ENCODE measurements at places on chromosomes 16 and 17.

DNA sequence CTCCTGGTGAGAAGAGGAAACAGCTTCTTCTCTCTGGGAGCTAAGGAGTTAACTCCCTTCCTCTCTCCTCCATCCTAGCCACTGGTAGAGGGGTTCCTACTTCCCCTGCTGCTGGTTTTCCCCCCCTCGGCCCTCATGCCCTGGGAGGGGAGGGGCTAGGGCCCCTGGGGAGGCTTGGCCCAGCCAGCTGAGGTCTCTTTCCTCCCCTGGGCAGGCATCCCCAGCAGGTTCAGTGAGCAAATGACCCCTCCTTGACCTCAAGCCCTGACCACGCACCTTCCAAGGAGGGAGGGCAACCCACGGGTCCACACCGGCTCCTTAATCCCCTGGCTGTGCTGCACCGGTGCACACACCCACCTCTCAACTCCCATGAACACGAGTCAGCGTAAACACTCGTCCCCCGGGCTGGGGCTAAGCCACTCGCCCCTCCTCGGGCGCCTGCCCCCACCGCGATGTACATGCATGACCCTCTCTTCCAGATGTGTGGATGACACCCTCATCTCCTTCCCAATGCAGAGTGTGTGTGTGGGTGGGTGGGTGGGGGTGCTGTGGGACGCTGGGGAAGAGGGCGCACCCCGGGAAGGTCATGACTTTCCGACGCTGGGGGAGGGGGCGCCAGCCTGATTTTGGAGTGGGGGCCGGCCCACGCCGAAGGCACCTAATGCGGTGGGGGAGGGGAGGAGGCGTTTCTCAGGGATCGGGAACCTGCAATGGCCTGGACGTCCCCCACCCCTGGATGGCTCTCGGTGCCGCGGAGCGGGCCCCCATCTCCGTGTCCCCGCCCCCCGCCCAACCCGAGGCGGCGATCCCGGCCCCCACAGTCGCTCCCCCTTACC, 33.7 kb downstream of the SRCIN1 start:
- no peak for DNase-seq

DNA sequence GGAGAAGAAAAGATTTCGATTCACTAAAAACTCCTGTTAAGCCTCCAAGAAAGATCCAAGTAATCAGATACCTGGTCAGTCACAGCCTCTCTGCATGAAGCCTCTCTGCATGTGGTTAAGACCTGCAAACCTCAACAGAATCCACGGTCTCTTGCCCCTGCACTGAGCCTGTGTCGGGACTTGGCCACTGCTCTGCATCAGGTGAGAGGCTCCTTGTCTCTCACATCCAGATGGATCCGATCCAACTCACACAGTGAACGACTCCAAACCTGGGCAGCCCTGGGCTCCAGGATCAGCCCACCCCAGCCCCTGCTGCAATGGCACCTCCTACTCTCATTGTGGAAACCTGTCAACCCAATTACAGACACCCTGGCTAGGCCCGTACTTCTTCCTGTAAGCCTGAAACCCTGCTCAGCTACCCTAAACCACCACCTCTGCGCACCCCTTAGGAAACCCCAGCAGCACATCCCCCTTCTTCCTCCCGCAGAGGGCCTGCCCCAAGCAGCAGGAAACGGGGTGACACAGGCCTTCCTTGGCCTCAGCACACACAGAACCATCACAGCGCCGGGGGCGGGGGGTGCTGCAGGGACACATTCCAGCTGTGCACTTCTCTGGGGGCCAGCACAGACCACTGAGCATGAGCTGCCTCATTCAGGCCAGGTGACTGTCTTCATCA, 129.5 kb downstream of the ANKRD11 start:
- peak; percentile 47 for DNase-seq

- DNase-seq, result no peak
Observed at GRCh38 chr16:649631-650030, 466 bp downstream of the WDR90 start.

DNA sequence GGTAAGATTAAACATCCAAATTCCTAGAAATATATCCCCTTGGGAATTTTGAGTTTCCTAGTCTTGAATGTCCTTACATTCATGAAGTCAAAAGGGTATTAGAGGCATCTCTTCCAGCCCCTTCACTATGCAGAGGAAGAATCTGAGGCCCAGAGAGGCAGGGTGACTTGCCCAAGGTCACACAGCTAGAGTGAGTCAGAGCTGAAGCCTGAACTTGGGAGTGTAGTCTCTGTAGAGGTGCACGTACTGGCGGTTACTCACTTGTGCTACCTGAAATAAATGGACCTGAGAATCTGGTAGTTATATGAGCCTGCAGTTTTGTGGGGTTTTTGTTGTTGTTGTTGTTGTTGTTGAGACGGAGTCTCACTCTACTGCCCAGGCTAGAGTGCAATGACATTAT, 164.0 kb downstream of the XYLT1 start:
- DNase-seq, result no peak

DNA sequence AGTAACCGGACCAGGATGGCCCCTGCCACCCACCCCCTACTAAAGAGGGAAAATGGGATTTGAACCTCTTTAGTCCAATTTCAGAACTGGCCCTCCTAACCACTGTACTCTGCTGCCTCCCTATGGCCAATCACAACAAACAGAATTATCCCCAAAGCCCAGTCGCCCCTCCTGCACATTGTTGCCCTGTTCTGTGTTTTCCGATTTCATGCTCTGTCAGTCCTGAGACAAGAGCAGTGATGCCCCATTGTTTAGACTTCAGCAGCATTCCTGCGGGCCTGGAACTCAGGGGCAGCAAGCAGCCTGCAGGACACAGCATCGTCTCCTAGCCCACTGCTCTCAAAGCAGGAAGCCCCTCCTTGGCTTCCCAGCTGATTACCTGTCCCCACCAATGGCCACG, 20.5 kb upstream of the KLHL11 start:
- DNase-seq, result no peak

GRCh38 chr16:57637424-57637823, 9.0 kb downstream of the ADGRG1 start:
- no peak for DNase-seq

GRCh38 chr16:2675714-2676113, 6.6 kb upstream of the KCTD5 start:
- DNase-seq, result no peak

- no peak for DNase-seq
Observed at GRCh38 chr16:15587152-15587825, 55.7 kb downstream of the MARF1 start.

DNA sequence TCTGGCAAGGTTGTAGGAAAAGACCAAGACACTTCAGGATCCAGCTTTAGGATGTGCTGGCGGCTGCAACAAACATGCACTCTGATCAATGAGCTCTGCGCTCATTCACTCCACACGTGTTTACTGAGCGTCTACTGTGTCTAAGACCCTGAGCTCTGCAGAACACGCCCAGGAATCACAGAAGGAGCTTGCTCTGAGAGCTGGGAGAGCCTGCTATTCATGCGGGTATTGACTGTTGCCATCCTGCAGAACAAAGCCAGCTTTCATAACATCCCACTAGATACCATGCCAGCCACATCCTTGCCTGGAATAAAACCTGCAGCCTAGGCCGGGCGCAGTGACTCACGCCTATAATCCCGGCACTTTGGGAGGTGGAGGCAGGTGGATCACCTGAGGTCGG, 44.1 kb downstream of the NXN start:
- no peak for DNase-seq

DNA sequence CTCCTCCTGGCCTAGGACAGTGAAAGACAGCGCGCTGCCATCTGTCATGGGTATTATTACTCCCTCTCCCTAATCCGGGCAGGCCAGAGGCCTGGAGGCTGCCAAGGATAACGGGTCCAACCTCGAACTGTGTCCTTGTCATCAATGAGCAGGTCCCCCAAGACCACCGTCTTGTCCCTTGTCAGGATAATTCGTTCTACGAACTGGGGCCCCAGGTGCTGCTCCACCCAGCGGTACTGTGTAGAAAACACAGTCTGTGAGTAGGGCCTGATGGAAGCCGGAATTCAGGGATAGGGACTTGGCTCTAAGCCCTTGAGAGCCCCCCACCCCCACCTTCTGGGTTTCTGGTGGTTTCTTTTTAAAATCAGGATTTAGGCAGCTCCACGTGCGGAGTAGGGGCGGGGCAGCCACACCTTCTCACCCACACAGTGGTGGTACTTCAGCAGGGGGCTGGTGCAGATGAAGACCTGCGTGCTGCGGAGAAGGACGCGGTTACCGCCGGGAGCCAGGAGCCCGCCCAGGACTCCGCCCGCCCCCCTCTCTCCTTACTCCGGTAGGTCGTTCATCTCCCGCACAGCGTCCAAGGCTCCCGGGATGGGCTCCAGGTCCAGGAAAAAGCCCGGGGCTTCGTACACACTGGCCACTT, 787 bp downstream of the NT5C start:
- DNase-seq, result no peak

DNA sequence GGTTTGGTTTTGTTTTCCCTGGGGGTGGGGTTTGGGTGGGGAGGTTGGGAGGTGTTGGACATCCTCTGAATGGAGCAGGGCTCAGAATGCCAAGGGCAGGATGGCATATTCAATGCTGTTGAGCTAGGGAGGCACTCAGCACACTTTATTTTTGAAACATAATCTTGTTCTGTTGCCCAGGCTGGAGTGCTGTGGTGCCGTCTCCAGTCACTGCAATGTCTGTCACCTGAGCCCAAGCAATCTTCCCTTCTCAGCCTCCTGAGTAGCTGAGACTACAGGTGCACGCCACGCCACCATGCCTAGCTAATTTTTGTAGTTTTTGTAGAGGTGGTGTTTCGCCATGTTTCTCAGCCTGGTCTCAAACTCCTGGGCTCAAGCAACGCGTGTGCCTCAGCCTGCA, 186.1 kb downstream of the RPTOR start:
- DNase-seq, result no peak

- no peak for DNase-seq
Observed at GRCh38 chr17:59221159-59221847, 992 bp downstream of the GDPD1 start.

- DNase-seq, result no peak
Observed at GRCh38 chr16:85923153-85924021, 24.4 kb downstream of the IRF8 start.

GRCh38 chr16:67666032-67666551, 458 bp downstream of the ENKD1 start:
- DNase-seq, result no peak

- no peak for DNase-seq
Observed at GRCh38 chr17:30395398-30396022, 16.8 kb downstream of the CPD start.

GRCh38 chr16:15699819-15700218, 49.8 kb downstream of the NDE1 start:
- no peak for DNase-seq

GRCh38 chr16:9525037-9525436, 433.6 kb downstream of the HAPSTR1 start:
- no peak for DNase-seq

- no peak for DNase-seq
Observed at GRCh38 chr17:82866590-82867191, 26.9 kb upstream of the ZNF750 start.

- no peak for DNase-seq
Observed at GRCh38 chr16:75566758-75567255, 628 bp downstream of the GABARAPL2 start.

GRCh38 chr16:58042886-58043515, 17.4 kb downstream of the MMP15 start:
- DNase-seq, result no peak

DNA sequence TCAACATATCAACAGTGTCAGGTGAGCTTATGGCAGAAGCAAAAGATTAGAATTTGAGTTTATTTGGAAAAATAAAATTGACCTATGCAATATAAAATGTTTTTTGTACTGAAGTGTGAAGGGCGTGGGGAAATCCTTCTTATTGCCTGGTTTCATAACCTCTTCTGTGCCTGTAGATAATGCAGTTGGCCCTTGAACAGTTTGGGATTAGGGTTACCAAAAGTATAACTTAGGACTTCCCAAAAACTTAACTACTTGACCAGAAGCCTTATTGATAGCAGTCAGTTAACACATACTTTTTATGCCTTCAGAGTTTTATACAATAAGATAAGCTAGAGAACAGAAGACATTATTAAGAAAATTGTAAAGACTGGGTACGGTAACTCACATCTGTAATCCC, 66.0 kb downstream of the TMC6 start:
- DNase-seq, result no peak

GRCh38 chr16:1031666-1032065, 40.9 kb upstream of the SSTR5 start:
- DNase-seq, result no peak

GRCh38 chr16:2095315-2095853, 40.3 kb downstream of the PKD1 start:
- DNase-seq, result no peak

GRCh38 chr16:51382211-51382610, 231.1 kb upstream of the SALL1 start:
- DNase-seq, result no peak

DNA sequence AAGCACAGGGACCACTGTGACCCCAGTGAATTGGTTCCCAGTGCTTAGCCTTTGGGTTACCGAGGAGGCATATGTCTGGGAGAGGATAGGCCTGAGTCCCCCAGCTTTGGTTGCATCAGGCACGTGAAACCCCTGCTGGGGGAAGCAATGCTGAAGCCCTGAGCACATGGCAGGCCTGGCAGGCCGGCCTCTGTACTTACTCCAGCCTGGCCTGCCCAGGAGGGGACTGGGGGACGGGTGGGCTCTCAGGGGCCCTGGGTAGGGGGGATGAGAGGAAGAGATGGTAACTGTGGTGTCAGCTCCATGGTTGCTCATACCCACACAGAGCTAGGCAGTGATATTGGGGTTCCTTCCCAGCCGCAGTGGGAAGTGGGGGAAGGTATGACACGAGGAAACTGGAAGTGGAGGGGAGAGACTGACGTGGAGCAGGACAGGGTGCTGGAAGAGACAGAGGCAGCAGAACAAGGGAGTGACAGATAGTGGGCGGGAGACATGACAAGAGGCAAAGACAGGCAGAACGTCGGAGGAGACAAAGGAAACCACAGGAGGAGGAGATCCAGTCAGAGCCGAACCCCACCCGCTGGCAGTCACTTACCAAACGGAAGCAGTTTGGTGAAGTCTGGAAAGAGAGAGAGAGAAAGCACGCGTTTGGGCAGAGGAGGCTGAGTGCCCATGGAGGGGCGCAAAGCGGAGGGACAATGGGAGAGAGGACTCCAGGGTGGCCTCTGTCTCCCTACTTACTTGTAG, 9.1 kb downstream of the TMEM208 start:
- DNase-seq, result no peak

DNA sequence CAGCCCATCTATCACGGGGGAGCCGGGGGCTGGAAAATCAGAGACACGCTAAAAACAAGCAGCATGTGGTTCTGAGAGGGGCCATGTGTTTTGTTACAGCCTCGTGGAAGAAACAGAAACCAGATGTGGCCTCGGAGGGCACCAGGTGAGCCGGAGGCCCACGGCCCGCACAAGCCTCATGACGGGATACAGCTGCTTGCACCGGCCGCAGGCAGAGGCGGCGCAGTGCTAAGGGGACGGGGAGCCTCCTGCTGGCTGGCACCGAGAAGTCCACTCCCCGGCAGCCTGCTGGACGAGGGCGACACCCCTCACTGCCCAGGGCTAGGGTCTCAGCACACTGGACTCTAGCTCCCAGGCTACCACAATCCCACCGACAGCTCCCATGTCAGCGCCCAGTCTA, 19.2 kb downstream of the NDUFAF8 start:
- no peak for DNase-seq

GRCh38 chr16:82440336-82440735, 186.4 kb upstream of the CDH13 start:
- DNase-seq, result no peak
